Activated T-helper 17 cell treated with anti-CD3 and anti-CD28 coated beads, Interleukin-2, amount 50 U/mL, for 72 hours (primary cell): ENCODE measurements at places on chromosomes 16 and 17.
A peak's percentile ranks its signal among the peaks of the same experiment; 100 is the strongest.

DNA sequence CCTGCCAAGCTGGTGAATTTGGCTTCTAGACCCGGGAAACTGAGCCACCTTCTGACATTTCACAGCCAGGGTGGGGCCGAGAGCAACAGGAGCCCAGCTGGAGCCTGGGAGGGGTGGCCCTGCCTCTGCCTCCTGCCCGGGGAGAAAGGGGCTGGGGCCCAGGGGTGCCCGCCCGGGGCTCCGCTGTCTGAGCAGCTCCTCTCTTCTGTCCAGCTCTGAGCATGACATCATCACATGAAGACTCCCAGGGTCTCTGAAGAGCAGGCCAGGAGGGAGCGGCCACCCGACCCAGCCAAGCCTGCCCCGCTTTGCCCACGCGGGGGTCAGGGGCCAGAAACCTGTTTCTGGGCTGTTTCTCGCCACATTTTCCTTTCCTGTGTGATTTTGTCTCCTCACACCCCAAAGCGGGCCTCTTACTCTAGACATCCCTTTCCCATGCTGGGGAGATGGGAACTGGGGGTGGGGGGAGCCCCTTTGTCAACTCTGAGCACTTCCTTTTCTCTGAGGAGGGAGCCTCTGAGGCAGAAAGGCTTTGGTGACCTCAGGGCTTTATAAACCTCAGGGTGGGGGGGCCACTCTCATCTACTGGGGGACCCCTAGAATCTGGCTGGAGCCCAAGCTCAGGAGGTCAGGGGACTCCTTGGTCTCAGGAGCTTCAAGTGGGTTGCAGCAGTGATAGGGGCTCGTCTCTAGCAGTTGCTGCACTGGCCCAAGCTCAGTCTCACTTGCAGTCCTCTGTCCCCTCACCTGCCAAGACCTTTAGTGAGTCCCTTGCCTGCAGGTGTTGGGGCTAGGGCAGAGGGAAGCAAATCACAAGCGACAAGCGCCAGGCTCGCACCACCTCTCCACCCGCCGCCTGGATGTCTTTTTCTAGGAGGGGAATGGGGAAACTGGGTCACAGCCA lies 7.6 kb downstream of the UBALD2 start:
- peak; percentile 54 for ATAC-seq

GRCh38 chr17:45336390-45337182 lies 19.8 kb upstream of the MAP3K14 start:
- no peak for ATAC-seq

DNA sequence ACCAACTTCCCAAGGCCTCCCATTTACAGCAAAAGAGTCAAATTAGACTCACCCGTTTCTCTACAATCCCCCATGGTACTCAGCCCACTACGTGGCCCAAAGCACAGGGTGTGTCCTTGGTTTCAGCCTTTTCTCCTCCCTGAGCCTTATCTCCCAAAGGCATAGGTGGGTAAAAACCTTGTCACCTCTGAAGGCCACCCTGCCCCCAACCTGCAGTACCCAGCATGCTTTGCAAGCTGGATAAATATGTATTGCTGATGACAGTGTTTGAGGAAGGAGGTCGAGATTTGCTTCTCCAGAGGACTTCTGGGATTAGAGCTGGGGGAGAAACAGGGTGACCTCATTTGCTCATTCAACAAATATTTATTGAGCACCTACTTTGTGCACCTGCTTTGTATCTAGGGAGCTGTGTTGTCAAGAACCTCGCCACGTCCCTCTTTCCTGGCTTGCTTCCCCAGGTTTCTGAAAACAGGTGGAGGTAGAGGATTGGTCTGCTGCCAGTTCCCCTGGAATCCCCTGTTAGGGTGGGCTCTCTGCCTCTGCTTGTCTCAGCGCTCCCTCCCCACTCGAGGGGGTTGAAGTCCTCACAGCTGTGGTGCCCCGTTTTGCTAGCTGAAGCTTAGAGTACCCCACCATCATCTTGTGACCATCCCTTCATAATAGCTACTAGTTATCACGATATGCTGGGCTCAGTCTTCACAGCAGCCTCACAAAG lies 3.0 kb downstream of the LASP1 start:
- ATAC-seq = no peak

GRCh38 chr17:69690531-69690930 lies 276.0 kb downstream of the MAP2K6 start:
- no peak for ATAC-seq

DNA sequence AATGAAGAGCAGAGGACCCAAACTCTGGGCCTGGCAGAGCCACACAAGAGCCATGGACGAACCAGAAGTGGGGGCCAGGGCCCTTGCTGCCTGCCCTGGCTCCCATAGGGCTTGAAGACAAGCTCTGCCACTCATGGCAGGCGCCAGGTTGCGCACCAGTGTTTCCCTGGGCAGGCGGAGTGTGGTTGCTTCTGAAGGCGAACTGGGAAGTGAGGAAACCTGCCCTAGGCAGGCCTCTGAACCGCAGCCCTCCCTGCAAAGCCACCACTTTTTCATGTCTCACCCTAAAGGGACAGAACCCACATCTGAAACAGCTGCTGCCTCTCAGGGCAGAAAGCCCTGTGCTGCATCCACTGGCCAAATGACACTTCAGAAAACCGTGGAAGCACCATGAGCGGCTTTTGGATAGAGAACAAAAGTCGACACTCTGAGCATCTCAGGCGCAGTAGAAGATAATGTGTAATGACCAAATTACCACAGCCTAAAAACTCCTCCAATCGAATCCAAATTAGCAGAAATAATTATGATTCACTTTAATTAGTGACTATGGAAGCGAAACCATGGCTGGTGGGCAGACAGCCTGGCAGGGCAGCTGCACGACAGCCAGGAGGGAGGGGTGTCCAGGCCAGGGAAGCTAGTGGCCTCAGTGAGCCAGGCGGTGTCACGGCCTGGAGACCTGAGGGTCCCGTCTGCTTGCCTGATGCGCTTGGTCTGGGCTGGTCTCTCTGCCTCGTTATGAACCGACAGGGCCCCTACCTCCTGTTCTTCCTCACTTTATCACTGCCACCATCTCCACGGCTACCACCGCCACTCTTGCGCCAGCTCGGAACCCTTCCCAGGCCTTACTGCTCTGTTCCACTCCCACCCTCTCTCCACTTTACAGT lies 59.1 kb downstream of the PRMT7 start:
- peak; percentile 79 for ATAC-seq
